ENCODE measurements at places on chromosomes 4 and X.

DNA sequence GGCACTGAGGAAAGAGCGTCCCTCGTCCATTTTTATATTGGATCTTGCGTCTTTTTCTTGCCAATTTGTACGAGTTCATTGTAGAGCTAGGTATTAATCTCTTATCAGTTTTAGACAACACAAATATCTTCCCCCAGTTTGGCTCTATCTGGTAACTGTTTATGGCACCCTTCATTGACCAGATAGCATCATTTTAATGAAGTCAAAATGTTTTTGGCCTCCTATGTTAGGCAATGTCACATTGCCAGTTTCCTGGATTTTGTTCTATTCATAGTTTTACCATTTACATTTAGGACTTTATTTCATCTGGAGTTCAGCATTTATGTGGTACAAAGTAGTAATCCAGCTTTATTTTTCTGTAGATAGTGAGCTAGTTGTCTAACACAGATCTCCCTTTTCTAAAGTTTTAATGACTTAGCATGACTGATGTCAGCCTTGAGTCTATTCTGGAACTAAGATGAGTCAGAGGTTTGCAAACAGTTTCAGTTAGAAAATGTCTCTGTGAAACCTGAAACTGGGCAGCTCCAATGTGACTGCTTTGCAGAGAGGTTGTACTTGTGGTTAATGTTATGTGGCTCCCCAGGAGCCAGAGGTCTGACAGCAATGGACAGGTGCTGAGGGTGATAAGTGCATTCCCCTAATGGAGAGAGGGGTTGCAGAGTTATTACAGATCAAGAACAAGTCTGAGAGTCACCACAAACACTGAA, 5.3 kb upstream of the STBD1 start:
- DNase-seq = no peak

DNA sequence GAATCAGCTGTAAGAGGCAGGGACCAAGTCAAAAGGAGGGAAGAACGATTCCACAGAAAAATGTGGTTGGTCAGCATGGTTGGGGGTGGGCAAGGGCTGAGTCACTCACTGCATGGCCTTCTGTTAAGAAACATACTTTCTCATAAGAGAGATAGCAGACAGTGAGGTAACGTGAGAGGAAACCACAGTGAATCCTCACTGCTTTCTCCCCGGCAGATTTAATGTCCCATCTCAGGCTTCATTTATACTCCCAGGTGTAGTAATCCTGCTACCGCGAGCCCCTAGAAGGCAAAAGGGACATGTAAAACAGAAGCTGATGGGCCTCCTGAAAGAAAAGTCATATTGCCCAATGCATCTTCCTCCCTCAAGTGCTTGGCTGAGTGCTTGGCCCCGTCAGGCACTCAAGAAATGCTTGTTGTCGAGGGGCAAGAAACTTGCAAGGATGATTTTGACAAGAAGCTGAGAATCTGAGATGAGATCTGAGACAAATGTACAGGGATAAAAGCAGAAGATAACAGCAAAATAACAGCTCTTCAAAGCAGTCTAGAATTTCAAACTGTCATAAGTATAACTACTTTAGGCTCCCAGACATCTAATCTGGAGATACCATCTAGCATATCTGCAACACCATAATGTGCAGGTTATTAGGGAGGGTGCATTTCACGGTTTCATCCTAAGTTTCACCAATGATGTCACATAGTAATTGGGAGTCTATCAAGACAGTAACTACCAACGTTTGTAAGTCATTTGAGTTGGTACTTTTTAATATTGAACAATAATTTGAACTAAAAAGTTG, 40.2 kb downstream of the SH3KBP1 start:
- DNase-seq = no peak

- DNase-seq = no peak
Measured at GRCh38 chrX:11287505-11287904, 5.7 kb upstream of the AMELX start.

GRCh38 chr4:110484767-110485166, 8.8 kb downstream of the ENPEP start:
- no peak for DNase-seq

DNA sequence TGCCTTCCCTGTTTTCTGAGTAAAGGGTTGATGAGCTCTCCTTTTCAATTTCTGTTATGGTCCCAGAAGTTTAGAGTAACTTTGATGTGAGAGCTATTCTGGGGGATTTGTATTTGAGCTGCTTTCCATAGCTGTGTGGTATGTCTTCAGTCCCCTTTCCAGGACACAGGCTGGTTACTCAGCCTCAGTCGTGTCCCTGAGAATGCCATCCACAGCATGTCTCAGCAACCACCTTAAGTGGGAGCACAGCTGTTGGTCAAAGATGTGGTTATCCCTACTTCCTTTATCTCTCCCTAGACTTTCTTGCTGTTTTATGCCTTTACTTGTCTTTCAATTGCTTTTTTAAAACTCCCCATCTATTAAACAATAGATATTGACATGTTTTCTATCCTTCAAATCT, 37.8 kb downstream of the RNF175 start:
- no peak for DNase-seq

DNA sequence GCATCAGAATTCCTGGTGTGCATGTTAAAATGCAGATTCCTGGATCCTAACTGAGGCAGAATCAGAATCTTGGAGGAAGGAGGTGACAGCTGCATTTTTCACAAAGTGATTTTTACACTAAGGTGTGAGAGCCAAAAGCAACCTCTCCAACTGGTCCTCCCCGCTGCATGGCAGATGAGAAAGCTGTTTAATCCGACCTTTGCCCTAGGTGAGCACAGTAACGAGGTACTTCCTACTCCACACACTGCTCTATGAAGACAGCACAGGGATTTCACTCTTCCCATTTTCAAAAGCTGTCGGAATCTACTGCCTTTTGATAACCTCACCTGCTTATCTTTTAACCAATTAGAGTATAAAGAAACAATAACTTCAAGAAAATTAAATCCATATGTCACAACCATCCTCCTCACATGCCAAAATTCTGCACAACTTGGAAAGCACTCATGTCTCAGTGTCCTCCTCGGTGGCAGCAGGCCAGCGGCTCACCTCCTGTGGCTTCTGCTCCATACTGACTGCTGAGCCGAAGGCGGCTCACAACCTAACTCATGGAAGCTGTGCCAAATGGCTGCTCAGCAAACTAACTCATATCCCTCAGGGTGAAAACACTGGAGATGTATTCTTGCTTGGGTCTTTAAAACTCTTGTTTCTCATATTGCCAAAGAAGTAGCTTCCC, 3.6 kb downstream of the CASP6 start:
- no peak for DNase-seq

DNA sequence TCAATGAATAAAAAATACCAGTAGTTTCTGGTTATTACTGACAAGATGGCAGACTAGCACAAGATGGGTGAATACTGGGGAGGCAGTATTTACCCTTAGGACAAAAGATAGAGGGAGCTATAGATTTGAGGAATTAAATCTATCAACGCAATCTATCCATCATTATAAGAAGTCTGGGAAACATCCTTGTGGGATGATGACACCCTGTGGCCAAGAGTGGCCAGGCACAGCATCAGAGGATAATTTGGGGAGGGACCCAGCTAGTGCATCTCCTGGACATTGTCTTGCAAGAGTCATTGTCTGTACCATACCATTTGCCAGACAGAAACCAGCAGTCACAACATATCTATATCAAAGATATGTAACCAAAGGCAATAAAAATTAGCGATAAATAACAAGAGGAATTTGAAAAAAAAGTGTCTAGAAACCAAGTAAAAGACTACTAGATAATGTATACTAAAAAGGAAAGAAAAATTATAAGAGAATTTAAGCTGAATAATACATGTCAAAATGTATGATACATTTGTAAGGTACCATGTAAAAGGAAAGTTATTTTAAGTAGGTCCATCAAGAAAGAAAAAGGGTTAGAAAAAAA, 22.9 kb downstream of the KCTD8 start:
- DNase-seq = no peak

- no peak for DNase-seq
Measured at GRCh38 chr4:100165809-100166208, 24.5 kb downstream of the DDIT4L start.

GRCh38 chrX:18377796-18378195, 23.3 kb upstream of the SCML2 start:
- no peak for DNase-seq

DNA sequence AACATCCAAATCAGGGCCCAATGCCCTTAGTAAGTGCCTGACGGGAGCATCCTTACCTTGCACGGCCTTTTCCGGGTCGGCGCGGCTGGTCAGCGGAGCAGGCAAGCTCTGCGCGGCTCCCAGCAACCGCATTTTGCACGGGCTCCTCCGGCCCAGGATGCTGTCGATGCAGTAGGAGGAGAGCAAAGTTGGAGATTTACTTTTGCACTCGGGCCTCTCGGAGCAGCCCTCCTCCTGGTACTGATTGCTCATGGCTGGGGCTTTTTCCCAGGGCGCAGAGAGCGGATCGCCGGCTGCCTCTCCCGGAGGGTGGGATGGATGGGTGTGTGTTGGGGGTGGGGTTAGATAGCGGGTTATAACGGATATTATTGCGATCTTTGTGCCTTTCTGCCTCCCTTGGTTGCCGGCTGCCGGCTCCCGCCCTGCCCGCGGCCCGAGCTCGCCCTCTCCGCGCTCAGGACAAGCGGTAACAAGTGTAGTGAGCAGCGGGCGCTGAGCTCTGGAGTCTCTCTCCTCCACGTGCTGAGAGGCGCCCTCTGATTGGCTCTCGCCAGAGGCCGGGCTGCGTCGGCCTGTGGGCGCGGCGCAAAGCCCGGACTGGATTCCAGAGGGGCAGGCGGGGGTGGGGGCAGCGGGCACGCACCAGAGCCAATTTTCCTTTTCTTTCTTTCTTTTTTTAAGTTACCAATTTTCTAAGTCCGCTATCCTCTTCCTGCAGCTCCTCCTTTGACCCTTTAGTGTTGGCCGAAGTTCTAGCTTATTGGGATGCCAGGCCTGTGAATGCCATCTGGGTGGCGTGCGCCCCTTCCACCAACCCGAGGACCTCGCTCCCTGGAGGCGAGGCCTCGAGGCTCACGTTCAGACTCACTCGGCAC, at the start of gene ARX:
Gene ARX, minus strand, starts transcription at position 480 of the 875 bp plus-strand sequence. Its CDS starts 228 bp downstream, at position 252.
- no peak for DNase-seq

Measured in cortex of kidney (tissue), 1 donor.